ENCODE measurements at places on chromosomes 6 and 20.

DNA sequence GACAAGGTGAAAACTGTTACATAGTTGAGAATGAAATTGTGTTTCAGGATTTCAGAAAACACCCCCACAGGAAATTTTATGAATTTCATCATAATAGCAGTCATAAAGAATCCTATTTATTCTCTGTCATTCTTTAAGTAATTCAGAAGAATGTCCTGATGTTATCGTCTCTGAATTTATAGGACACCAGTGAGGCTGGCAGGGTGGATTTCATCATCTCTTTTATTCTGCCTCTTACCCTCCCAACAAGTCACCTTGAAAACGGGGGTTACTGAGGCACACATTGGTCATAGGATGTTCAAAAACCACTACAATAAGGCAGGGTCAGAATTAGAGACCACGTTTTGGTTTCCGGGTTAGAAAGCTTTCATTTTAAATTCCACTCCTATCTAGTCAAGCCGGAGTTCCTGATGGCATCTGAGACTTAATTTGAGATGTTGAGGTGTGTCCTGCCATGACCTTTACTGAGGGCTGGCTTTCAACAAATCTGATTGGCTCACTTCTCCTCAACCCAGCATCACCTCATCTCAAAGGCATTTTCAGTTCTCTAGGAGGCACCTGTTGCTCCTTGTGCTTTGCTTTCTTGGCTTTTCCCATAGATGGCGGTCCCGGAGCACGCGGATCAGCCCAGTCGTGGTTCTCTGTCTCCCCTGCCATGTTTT, 230.6 kb upstream of the SUPT3H start:
- DNase-seq, result peak; percentile 55

GRCh38 chr20:19688031-19688806, 69.8 kb upstream of the RIN2 start:
- DNase-seq, result peak; percentile 95

- DNase-seq, result peak; percentile 71
These were observed 25.0 kb downstream of the CYB5R4 start for GRCh38 chr6:83884523-83884922.

DNA sequence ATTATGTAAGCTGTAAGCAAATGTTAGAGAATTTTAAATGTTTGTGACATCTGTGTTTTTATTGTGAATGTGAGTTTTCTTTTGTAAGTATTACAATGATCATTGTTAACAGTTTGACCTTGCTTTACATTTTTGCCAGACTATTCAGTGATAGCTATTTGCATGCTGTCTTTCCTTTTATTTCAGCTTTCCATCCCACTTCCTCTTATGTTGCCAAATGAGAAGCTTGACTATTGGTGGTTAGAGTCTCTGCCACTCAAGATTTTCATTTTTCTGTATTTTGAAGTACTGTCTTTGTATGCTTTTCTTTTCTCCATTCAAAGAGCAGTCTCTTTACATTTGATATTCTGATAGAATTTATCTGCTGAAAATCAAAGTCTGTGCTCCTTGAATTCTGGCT, 104.1 kb downstream of the PRIM2 start:
- DNase-seq, result no peak

GRCh38 chr6:84218091-84218490, 9.4 kb downstream of the CEP162 start:
- DNase-seq, result no peak

DNA sequence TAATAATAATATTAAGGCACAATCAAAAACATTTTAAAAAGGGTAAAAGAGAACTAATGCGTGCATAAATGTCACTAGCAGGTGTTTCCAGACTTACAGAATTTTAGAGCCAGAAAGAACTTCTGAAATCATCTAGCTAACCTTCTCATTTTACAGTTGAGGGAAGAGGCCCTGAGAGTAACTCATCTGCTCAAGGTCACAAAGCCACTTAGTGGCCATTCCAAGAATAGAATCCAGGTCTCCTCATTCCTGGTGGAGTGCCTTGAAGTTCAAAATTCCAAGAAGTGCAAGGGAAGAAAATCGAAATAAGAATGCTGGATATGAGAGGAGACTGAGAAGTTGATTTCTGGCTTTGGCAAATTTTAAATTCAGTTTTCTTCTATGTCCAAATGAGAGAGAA, 3.2 kb upstream of the KIAA0408 start:
- no peak for DNase-seq

GRCh38 chr6:36717231-36717825, 19.7 kb downstream of the RAB44 start:
- DNase-seq, result no peak
